NCI-H524 (cell line): ENCODE measurements at places on chromosomes 1 and 21.
A peak's percentile ranks its signal among the peaks of the same experiment; 100 is the strongest.

- DNase-seq, result peak; percentile 44
Measured at GRCh38 chr1:246319083-246319714, 187.9 kb downstream of the SMYD3 start.

GRCh38 chr1:80882553-80882952, 918.2 kb upstream of the ADGRL2 start:
- DNase-seq, result no peak

DNA sequence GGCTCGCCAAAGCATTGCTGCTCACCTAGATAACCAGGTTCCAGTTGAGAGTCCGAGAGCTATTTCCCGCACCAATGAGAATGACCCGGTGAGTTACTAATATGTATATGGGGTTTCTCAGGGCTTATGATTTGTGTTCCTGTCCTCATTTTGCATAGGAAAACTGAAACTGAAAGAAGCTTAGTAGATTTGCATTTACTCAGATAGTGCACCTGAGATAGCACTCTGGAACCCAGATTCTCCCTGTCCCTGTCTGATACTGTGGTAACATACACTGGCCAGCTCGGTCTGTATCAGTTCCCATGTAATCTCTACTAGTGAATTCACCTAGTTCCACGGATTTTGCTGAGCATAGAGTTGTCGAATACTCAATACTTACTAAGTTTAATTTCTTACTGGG, 28.1 kb downstream of the DAP3 start:
- DNase-seq, result no peak

DNA sequence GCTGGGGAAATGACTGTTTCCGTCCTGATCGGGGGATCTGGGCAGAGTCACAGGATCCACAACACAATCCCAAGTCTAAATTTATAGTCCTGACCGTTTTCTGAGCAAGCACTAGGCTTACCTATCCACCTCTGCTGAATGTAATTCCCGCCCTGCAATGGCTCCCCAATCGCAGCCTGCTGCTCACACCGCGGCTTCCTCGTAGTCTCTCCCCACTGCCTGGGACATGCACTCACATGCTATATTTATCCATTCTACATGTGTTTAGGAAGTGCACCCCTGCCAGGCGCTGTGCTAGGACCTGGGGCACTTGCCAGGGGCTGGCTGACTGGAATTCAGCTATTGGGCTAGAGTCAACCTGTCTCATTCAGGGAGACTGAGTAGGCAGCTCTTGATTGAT, 246.6 kb upstream of the CSF3R start:
- no peak for DNase-seq

GRCh38 chr1:24949331-24949881, 19.3 kb upstream of the RUNX3 start:
- DNase-seq, result no peak

GRCh38 chr1:209531549-209531948, 52.0 kb upstream of the CAMK1G start:
- no peak for DNase-seq

GRCh38 chr1:237353918-237354317, 311.9 kb downstream of the RYR2 start:
- DNase-seq, result no peak

DNA sequence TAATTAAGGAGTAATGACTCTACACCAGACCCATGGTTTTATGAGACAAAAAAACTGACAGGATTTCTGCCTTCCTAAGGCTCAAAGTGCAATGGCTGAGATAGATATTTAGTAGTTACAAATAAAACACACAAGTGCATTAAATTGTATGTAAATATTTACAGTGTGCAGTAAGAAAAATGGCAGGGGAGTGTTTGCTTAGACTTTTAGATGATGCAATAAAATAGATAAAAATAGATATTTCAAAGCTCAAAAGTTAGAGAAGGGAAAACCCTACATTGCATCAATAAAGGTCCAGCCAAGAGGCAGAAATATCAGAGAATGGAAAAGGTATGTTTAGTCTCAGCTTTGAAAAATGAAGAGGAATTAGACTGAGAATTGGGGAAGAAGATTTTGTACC, 226.3 kb upstream of the FGGY start:
- DNase-seq, result no peak

DNA sequence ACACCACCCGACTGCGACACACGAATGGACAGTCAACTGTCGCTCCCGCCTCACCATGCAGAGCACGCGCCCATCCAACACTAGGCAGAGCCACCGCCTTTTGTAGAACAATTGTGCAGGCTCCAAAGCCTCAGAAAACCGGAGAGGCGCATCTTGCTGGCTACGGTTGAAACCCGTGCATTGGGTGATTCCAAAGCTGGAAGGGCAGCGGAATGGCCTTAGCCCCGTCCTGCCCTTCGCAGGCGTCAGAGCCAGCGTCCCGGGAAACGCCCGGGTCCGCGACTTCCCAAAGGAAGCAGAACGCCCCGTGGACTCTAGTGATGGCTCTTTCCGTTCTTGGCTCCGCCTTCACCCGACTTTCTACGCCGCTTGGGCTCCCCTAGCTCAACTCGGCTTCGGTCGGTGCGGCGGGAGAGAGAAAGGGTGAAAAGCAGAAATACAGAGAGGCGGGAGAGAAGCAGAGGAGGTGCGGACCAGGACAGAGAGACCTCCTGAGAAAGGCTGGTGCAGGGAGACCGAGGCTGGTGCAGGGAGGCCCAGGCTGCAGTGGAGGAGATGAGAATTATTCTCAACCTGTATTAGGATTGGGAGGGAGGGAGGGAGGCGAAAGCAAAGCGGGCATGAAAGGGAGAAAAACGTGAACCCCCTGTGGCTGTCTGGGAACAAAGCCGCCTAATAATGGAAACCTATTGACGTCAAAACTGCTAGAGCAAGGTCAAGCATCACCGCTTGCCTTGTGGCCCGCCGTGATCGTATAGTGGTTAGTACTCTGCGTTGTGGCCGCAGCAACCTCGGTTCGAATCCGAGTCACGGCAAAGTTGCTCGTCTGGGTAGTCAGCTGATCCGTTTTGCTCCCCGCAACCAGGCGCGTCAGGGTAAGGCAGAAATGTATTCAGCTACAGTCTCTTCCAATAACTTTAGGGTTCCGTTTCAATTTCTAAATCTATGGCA, 99.5 kb downstream of the PRKAB2 start:
- no peak for DNase-seq

- no peak for DNase-seq
Measured at GRCh38 chr1:86105533-86105866, 51.1 kb downstream of the COL24A1 start.

- no peak for DNase-seq
Measured at GRCh38 chr1:200226268-200226968, 183.4 kb downstream of the ZNF281 start.

GRCh38 chr1:193309936-193310475, 123.6 kb upstream of the B3GALT2 start:
- no peak for DNase-seq

DNA sequence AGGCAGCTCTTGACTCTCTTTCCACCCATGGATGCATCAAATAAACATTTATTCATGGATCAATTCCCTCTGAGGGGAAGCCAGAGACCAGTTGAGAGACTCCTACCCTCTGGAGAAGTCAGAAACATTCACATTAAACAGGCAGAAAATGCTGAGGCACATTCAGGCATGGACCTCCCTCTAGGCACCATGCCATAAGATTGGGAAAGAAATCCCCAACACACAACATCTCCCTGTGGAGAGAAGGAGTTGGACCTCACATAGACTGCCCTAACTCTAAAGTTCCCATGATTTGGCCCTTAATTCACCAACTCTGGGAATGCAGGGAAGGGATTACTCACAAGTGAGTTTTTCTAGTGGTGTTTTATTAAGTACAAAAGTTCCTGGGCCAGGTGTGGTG, 415.3 kb upstream of the C1orf87 start:
- DNase-seq, result no peak

GRCh38 chr21:34035619-34036354, 37.6 kb upstream of the MRPS6 start:
- no peak for DNase-seq

DNA sequence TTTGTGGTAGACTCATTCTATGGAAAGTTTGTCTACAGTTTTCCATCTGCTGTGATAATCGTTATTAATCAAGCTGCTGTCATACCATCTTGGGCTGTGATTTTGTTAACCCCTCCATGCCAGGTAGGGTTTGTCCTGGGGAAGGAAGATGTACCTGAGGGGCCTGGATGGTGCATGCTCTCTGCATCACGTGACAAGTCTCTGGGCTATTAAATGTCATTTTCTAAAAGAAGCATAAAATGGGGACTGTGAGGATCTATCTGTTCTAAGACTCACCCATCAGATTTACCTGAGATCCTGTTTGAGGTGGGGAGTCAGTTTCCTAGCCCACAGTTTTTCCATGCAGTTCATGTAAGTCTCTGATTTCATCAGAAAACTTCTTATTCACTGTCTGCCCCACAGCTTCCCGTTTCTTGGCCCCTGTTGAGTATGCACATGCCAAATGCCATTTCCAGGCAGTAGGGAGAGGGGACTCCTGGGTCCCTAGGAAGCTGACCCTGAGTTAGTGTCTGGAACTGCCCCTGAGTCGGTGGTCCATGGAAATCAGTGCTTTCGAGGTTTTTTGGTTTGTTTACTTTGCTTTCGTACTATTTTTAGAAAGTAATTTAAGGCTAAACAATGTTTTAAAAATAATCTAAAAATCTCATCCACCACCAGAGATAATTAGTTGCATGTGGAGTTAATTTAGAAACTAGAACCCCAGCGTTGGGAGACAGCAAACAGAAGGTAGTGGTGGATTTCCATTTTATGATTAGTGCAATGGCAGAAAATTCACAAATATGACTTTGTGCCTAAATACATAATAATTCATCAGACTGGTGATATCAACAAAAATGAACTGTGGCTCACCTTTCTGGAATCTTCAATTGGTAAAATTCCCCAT, 46.7 kb downstream of the ZBTB18 start:
- no peak for DNase-seq

- no peak for DNase-seq
Measured at GRCh38 chr1:59202455-59202854, 94.4 kb upstream of the FGGY start.

DNA sequence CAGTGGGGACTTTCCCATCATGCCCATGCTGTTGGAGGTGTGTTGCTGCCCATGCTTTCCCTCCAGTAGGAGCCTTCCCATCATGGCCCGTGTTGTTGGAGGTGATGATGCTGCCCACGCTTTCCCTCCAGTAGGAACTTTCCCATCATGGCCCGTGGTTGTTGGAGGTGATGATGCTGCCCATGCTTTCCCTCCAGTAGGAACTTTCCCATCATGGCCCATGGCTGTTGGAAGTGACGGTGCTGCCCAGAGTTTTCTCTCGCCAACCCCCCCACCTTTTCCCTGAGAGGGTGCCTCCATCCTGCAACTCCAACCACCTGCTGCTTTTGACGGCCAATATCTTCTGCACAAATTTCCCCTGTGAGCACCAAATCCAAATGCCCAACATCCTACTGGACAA, 205.7 kb downstream of the TOMM20 start:
- no peak for DNase-seq

GRCh38 chr1:174656409-174657059, 208.8 kb downstream of the GPR52 start:
- no peak for DNase-seq

DNA sequence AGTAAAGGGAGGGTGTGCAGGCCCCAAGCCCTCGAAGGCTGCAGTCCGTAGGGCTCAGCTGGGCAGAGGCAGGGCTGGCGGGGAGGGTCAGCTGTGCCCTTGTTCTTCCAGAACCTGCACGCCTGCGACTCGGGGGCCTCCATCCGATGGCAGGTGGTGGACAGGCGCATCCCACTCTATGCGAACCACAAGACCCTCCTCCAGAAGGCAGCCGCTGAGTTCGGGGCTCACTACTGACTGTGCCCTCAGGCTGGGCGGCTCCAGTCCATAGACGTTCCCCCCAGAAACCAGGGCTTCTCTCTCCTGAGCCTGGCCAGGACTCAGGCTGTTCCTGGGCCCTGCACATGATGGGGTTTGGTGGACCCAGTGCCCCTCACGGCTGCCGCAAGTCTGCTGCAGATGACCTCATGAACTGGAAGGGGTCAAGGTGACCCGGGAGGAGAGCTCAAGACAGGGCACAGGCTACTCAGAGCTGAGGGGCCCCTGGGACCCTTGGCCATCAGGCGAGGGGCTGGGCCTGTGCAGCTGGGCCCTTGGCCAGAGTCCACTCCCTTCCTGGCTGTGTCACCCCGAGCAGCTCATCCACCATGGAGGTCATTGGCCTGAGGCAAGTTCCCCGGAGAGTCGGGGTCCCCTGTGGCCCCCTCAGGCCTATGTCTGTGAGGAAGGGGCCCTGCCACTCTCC, 13.6 kb upstream of the LRRC3 start:
- DNase-seq, result no peak

DNA sequence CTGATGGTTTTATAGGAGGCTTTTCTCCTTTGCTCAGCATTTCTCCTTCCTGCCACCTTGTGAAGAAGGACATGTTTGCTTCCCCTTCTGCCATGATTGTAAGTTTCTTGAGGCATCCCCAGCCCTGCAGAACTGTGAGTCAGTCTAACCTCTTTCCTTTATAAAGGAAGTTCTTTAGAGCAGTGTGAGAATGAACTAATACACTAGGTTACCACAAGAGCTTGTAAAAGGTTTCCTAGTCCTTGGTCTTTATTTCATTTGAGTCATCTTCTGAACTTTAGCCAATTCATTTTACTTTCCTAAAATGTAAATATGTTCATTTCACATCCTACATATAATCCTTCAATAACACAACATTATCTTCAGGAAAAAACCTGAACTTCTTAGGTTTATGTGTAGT, 365.3 kb downstream of the HHIPL2 start:
- DNase-seq, result no peak

GRCh38 chr21:19523061-19523460, 1119.5 kb upstream of the TMPRSS15 start:
- peak; percentile 14 for DNase-seq

GRCh38 chr1:171788696-171789095, 7.2 kb downstream of the METTL13 start:
- no peak for DNase-seq

DNA sequence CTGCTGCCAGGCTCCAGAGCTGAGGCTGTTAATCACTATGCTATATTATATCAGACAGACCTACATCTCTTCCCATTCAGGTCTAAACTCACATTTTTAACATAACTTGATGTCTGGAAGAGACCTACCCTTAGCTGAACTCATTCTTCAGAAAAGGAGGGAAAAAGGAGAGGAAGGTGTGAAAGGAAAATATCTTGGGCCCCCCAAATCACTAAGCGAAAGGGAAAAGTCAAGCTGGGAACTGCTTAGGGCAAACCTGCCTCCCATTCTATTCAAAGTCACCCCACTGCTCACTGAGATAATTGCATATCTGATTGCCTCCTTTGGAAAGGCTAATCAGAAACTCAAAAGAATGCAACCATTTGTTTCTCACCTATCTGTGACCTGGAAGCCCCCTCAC, 222.2 kb downstream of the ASTN1 start:
- no peak for DNase-seq

GRCh38 chr1:232868793-232869491, 63.7 kb downstream of the MAP10 start:
- no peak for DNase-seq
